ENCODE measurements at places on chromosomes 5 and 9.

GRCh38 chr9:115627511-115627910 lies 509.6 kb upstream of the TNC start:
- no peak for DNase-seq

DNA sequence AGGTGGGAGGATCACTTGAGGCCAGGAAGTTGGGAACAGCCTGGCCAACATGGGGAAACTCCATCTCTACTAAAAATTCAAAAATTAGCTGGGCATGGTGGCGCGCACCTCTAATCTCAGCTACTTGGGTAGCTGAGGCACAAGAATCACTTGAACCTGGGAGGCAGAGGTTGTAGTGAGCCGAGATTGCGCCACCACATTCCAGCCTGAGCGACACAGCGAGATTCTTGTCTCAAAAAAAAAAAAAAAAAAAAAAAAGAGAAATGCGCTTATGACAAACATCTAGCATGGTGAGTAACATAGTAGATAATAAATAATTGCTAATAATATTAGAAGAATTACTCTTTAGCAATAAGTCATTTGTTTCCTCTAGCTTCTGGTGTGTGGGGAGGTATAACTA lies 25.9 kb downstream of the RUSC2 start:
- DNase-seq = no peak

- DNase-seq = no peak
Observed at GRCh38 chr5:37754976-37755375, 84.9 kb downstream of the GDNF start.

DNA sequence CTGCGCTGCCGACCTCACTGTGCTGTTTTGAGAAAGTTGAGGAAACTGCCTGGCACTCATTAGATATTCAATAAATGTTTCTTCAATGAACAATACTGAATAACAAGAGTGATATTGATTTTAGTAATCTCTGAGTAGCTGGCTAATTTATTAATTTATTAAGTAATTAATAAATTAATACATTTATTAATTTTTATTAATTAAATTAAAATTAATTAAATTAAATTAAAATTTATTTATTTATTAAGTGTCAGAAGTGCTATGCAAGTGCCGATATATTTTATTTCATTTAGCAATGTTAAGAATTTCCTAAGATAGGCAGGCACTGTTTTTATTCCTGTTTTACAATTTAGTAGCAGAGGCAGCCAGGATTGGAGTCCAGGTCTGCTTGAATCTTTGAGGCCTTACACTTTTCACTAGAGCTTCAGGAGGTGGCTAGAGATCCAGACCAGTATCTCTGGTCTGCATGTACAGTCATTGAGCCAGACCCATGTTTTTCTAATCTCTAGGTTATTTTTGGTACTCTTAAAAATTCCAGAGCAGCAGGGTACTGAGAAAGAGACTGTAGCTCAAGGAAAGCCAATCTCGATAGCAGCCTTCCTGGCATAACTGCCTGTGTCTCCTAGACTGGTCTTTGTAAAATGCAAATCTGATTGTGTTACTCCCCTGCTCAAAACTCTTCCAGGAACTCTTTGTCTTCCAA lies 109.2 kb downstream of the ARHGEF28 start:
- no peak for DNase-seq

- no peak for DNase-seq
Observed at GRCh38 chr5:16467363-16468219, 2.0 kb upstream of the ZNF622 start.
